ENCODE measurements at places on chromosomes 11 and 22.
A peak's percentile ranks its signal among the peaks of the same experiment; 100 is the strongest.

DNA sequence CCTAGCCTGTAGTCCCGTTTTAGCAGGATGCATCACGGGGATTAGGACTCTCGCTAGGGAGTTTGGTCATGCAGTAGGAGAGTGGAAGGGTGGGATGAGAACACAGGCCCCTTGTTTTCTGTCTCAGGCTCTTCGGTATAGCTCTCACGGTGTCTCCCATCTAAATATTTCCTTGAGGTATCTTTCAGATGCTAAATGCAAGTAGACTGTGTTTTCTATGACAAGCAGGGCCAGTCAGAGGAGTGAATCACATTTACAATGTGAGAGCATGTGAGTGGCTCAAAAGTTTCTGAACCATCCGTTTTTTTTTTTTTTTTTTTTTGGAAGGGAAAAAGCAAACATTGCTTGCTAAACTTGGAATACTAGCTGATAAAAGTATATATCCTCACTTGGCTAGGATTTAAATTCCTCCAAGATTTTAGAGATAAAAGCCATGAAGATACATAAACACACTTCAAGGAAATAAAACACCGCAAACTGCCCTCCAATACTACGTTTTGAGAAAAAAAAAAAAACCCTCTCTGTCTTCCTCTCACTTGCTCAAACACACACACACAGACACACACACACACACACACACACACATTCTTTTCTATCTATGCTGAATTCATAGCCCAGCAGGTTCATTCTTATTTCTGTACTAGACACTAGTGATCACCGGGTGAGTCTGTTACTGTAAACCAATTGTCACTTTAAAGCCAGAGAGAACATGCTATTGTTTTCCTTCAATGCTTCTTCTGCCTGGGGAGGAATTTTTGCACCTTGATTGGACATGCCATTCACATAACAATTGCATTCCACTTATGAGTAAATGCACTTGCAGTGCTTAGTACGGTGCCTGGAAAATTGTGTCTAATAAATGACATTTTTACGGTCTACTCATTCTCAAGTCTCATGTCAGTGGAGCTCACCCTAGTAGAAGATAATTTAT, 224.6 kb upstream of the CCDC90B start:
- DNase-seq = no peak

- no peak for DNase-seq
Measured at GRCh38 chr11:111370902-111371578, 8.0 kb downstream of the POU2AF1 start.

DNA sequence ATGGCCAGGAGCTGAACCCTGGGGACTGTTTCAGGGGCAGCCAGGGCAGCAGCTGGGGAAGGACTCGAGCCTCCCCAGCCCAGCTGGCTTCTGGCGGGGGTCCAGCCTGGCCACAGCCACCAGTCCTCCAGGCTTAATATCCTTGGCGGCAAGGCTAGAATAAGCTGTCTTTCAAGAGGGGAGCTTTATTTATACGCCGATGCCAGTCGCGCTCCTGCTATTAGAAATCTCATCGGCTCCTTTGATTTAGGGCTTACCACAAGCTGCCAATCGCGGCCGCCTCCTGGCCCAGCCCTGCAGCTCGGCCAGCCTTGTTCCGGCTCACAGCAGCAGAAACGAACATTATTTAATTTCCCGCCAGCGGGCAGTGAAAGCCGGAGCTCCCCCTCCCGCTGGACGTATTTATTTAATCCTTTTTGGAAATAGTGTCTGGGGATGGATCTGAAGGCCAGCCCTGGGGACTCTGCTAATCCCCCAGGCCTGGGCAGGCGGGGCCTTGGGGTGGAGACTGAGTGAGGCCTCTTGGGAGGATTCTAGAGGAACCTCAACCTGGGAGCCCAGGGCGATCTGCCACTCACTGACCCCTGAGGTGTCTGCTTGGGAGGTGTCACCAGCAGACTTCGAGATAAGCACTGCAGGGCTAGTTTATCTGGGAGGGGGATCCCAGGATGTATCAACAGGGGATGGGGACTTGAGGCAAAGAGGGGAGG, 363.1 kb downstream of the MN1 start:
- peak; percentile 36 for DNase-seq

- DNase-seq = no peak
Measured at GRCh38 chr11:289712-290620, 1.0 kb downstream of the PGGHG start.

DNA sequence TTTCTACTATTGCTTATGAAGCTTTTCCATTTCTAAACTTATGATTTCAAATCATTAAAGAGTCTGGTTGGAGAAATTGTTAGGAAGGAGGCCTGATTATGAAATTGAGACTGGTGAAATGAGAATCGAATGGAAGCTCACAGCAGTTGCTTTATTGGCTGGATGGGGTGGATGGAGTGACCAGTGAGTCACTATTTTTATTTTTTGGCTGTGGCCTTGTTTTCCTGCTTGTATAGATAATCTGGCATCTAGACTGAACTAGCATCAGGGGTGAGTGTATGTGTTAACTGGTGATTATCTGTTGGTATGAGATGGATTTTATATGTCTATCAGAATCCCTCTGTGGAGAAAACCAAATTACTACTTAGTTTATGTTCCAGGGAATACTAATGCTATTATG, 36.2 kb downstream of the UVRAG start:
- DNase-seq = no peak
